ENCODE measurements at places on chromosomes 16 and 17.
A peak's percentile ranks its signal among the peaks of the same experiment; 100 is the strongest.

GRCh38 chr17:21425321-21425720 is 49.2 kb downstream of the KCNJ12 start:
- no peak for DNase-seq

DNA sequence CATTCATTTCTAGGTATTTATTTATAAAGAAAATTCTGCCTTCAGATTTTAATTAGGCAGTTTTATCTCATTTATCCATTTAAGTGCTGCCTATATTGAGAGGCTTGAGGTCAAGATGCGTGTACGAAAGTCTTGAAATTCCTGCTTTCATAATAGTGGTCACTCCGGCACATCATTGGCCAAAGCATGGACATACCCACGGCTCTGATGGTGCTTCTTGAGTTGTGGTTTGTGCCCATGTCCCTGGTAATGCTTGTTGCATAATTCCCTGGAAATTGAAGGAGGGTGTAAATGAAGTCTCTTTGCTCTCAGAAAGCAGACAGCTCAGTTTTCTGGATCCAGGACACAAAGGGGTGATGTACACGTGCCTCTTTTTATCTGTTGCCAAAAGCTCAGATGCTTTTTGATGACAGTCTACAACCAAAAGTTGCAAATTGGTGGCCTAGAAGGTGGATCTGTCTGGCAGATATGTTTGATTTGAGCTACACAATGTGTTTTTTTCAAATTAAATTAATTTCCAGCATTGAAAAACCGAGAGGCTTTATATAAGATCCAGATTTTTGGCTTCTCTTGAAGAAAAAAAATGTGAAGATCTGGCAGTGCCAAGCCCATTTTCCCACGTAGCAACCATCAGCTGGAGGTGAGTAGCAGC is 94.4 kb downstream of the SHISA9 start:
- DNase-seq = no peak

GRCh38 chr16:84967828-84968227 is 43.5 kb downstream of the ZDHHC7 start:
- no peak for DNase-seq

DNA sequence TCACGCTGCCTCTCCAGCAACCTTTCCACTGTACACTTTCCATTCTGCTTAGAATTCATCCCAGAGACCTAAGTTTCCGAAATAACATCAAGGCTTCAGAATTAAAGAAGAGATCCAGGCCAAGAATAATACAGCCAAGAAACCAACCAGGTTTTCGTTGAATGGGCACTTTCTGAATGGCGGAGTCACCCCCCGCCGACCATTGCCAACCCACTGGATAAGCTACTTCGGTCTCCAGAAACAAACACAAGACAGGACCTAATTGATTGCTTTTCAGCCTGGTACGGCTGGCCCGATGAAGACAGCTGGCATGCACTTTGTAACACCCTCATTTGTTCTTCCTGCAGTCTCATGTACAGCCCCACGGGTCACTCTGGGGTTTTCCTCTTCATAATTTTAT is 308.1 kb upstream of the ZFHX3 start:
- DNase-seq = no peak

GRCh38 chr17:79325709-79326430 is 251.2 kb downstream of the ENGASE start:
- DNase-seq = no peak

DNA sequence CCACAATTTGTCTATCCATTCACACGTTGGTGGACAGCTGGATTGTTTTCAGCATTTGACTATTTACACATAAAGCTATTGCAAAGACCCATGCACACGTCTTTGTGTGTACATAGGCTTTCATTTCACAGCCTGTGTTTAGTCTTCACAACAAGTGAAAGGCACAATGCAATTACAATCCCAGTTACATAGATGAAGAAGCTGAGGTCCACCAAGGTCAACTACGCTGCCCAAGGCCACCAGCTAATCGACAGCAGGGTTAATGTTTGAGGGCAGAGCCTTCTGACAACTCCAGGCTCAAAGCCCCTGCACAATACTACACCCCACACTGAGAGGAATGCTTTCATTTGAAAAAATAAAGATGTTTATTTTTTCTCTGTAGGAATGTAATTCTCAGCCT is 93.6 kb upstream of the CDH13 start:
- DNase-seq = no peak

- DNase-seq = no peak
Observed at GRCh38 chr16:57444711-57445110, 2.5 kb downstream of the CIAPIN1 start.

- DNase-seq = no peak
Observed at GRCh38 chr17:69388822-69389442, 25.6 kb upstream of the MAP2K6 start.

DNA sequence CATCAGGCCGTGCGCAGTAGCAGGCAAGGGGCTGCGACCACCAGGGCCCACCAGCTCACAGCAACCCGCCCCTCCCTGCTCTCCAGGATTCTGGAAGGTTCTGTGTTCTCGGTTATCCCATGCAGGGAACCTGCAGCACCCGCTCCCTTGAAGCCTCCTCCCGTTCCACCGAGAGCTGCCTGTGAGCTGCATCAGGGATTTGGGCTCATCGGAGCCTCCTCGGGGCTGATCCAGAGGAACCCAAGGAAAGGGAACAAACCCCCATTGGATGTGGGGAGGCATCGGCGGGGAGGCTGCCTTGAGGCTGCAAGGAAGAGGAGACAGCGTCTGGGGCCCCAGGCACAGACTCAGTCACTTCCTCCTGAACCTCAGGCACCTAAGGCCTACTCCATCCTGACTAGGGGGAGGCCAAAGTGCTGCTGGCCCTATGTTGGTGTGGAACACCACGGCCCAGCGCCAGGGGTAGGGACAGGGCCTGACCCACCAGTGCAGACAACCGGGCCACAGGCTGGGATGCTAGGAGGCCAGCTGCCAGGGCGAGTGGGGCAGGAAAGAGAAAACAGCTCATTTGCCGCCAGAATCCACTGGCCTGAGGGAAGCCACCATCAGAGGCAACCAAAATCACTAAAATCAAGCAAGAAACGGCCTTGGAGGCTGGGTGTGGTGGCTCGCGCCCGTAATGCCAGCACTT is 14.4 kb upstream of the LGALS3BP start:
- DNase-seq = no peak

DNA sequence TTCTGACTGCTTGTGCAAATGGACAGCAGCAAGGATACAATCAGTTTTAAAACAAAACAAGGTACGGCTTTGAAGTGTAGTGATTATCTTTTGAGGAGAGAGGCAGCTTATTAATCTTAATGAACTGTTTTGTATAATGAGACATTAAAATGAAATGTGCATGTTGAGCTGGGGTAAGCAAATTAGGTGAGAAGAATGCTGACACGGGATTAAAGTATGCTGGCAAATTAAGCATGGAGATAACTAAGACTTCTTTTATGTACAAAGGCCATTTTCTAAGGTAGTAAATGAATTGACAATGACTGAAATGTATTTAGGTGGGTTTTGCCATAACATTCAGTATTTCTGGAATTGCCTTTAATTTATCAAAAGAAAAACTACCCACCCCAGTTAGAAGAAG is 18.7 kb downstream of the DNAJC7 start:
- no peak for DNase-seq

- DNase-seq = no peak
Observed at GRCh38 chr16:79185711-79186110, 414.8 kb downstream of the MAF start.

DNA sequence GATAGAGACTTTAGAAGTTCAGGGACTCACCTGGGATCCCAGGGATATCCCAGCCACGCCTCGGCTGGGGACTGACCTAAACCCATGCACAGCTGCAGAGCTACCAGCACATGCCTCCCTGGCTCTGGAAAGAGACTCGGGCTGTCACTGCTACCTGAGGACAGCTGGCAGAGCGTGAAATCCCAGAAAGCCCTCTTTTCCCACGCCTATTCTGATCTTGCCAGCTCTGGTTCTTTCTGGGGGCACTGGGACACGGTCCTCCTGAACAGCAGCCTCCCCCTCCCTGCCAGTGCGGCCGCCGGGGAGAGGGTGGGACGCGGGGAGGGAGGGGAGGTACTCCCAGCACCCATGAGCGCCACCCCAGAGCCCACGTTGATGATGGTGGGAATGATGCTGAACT is 10.8 kb downstream of the P2RX5 start:
- DNase-seq = no peak

DNA sequence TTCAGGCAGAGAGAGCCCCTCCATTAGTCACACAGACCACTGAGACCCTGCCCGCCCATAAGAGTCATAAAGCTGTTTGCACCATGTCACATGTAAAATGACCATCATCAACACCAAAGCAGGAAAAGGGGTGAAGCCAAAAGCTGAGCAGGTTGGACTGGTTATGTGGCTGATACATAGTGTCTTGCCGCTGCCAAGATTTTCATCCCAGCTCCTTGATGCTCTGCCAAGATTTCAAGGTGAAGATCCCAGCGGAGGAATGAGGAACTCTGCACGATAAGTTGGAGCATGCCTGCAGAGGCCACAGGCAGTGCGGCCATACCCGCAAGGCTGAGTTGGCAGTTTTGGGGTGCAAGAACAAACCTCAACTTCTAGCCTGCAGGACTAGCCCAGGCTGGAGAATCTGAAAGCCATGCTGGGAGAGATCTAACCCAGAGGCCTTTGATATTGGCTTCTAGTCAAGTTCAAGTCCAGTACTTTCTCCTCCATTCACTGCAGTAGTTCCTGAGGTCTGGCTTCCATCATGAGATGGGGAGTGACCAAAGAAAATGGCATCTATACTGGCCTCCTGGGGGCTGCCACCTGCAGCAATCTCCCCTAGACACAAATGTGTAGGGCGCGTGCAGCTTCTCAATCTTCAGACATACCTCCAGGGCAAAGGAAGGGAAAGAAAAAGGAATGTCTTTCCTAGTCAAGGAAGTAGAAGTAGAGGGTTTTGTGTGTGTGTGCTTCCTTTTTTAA is 79.7 kb upstream of the NOL11 start:
- no peak for DNase-seq

GRCh38 chr17:9937241-9937761 is 32.2 kb upstream of the RCVRN start:
- peak; percentile 54 for DNase-seq

DNA sequence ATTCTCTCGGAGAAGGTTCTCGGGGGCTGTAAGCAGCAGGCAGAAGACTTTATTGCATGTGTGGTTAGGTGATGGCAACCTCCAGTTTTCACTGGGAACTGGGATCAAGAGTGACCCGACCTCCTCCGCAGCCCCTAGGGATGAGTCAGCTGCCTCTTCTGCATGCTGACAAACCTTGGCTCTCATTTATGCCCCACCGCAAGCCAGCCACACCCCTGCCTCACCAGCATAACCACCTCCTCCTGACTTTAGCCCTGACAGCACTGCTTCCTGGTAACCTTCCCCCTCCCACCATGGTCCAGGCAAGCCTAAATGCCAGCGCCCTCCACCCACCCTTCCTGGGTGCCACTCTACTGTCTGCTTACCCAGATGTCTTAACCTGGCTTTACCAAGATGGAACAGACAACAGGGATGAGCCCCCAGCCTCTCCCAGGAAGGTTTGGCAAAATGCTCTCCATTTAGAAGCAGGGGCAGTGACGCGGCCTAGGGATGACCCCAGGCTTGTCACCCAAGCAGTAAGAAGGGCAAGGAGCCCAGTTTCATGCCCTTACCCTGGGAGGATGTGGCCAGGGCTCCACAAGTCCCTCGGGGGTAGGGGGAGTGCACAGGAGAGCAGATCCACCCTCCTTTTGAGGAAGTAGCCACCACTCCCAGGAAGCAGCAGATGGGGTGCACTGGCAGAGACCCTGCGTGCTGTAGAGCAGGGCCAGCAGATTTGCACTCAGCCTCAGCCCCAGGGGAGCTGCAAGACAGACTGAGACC is 73.5 kb downstream of the GOSR1 start:
- no peak for DNase-seq

GRCh38 chr16:7013990-7014389 is 318.7 kb upstream of the RBFOX1 start:
- no peak for DNase-seq

DNA sequence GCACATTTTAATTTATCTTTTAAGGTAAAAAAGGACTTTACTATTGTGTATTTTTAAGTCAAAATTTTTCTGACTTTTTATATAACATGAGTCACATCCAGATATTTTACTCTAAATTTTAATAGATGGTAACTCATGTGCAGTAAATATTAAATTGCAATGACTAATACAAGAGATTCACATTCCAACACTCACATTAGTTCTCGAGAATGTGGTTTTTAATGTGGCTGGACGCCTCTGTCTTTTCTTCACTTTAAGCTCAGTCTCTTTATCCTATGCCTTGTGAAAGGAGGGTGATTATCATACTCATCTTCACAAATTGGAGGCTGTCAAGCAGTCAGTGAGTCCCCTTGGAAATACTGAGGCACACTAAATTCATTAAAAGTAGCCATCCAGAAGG is 315.6 kb downstream of the HS3ST3B1 start:
- no peak for DNase-seq

GRCh38 chr17:78658281-78658785 is 81.1 kb upstream of the DNAH17 start:
- no peak for DNase-seq

- DNase-seq = no peak
Observed at GRCh38 chr17:56011406-56012131, 141.7 kb upstream of the ANKFN1 start.

DNA sequence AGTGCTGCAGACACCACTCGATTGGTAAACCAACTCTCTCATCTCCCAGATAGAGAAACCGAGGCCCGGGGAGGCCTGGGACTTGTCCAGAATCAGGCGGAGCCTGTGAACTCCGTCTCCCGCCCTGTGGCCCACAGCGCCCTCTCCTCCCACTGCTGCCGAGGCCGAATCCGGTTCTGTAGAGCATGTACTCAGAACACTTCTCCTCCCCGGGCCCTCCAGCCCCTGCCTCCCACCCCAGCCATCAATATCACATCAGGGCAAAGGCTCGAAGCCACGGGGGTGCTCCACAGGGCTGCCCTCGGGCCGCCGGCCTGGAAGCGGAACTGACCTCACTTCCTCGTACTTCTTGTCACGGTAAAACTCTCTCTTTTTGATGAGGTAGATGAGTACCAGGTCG is 13.0 kb downstream of the EMC6 start:
- DNase-seq = no peak

DNA sequence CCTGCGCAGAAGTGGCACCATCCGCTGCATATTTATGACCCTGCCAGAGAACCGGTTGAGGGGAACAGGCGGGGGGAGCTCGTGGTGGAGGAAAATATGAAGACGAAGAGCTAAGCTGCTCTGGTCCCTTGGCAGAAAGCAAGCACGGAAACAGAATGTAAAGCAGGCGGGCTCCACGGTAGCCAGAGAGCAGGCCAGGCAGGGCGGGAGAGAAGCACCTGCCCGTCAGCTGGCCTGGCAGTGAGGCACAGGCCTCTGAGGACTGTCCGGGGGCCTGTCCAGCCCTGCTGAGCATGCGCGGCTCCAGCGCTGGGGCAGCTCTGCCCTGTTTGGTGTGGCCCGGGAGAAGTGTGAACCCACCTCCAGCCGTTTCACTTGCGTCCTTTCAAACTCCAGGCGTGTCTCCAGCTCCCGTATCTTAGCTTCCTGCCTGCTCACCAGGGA is 46.7 kb downstream of the PIPOX start:
- DNase-seq = peak; percentile 64
